ENCODE measurements at places on chromosomes 2 and 18. TPM values are rescaled to one million over a fixed set of nuclear protein-coding genes. Genes with fewer than 3 reads are reported as not detected.

- DNase-seq, result no peak
These were observed 121.8 kb upstream of the RIOK3 start for GRCh38 chr18:23331091-23331920.

GRCh38 chr18:48872234-48873145, 78.3 kb downstream of the SMAD7 start:
- DNase-seq, result no peak

DNA sequence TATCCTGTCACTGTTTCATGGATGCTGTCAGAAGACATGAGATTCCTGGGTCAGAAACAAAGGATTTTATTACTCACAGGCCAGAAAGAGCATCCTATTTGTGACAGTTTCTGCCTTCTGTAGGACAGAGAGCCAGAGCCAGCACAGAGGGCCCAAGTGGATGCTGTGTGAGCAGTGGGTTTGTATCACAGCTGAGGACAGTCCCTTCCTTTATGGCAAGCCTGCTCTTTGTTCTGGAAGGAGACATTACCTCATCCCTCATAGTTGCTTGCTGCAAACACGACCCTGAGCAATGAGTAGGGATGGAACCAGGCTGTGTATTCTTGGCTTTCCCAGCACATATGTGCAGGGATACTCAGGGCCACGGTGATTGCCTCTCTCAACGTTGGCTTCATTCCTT, 41.6 kb downstream of the ARHGEF4 start:
- DNase-seq, result peak; percentile 62

SAG gene
- not detected for total RNA-seq

CPO gene
- total RNA-seq, result 0.84 TPM
